ENCODE measurements at places on chromosomes 16 and 17. TPM values are rescaled to one million over a fixed set of nuclear protein-coding genes. Genes with fewer than 3 reads are reported as not detected.

The TEKT1 gene
- total RNA-seq = not detected

- H3K36me3 ChIP-seq = no peaks in the 10 kb centered on the region
- H3K27me3 ChIP-seq = peaks cover 13% of the 10 kb centered on the region
- 0 out of 2 replicates have a peak, but pooled peaks cover 4% of the 10 kb centered on the region for H3K4me1 ChIP-seq
- no peak for DNase-seq
Observed at GRCh38 chr17:50420419-50421112, 5.5 kb upstream of the ACSF2 start.

DNA sequence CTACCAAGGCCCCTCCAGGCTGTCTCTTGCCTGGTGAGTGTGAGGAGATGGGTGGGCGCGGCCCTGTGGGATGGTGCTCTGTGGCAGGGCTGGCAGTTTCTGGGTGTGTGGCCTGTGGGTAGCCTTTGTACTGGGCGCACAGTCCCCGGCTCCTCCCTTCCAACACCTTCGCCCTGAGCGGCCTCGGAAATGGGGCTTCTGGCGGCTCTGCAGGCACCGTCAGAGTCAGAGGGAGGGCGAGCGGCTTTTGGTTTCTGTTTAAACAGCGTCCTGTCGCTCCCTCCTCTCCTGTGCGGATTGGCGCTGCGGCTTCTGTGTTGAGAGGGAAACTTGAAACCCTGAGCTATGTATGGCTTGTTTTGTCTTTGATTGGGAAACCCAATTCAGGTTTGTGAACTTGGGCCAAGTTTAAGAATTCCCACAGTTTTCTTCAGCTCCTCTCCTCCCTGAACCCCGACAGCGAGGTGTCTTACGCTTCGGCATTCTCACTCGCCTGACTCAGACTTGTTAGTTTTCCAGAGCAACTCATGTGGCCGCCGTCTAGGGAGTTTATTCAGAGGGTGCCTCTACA lies 8.3 kb upstream of the ZNF750 start:
- 0 out of 2 replicates have a peak overlapping the region, but pooled peaks have one; percentile 14 for H3K27ac ChIP-seq
- no peaks in the 10 kb centered on the region for H3K27me3 ChIP-seq
- H3K36me3 ChIP-seq = no peaks in the 10 kb centered on the region
- no peak overlapping the region for H3K4me3 ChIP-seq

The MEIOC gene
- 17.2 TPM for total RNA-seq

GRCh38 chr17:6422654-6423241 lies 12.2 kb downstream of the AIPL1 start:
- H3K4me1 ChIP-seq = peaks cover 5% of the 10 kb centered on the region
- H3K27ac ChIP-seq = no peak overlapping the region

The TMC5 gene
- total RNA-seq = 2.3 TPM

The CARHSP1 gene
- 301 TPM for total RNA-seq

The NRN1L gene
- total RNA-seq = 13.8 TPM

GRCh38 chr17:5121186-5121841 lies 5.5 kb downstream of the USP6 start:
- H3K27me3 ChIP-seq = peaks cover 27% of the 10 kb centered on the region
- no peak for DNase-seq
- no peaks in the 10 kb centered on the region for H3K36me3 ChIP-seq
- no peak overlapping the region for H3K27ac ChIP-seq
- H3K4me1 ChIP-seq = no peaks in the 10 kb centered on the region

The ZSCAN10 gene
- total RNA-seq = 519 TPM

DNA sequence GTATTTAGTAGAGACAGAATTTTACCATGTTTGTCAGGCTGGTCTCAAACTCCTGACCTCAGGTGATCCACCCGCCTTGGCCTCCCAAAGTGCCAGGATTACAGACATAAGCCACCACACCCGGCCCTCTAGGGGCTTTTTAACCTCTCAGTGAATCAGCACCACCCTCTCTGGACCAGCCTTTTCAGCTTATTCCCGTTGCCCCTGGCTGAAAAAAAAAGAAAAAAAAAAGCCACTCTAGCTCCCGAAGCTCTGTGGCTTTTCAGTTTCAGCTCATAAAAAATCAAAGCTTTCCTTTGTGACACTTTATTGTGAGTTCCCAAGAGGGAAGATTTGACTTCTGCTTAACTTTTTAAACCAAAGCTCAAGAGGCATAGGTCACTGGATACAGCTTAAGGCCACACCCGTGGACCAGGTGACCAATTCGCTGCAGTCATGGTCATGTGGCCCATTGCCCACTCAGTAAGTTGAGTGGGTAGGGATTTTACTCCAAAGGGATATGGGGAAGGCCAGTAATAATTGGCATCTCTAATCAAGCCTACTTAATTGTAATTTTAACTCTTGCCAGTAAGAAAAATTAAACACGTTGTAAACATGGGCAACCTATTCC lies 46.6 kb upstream of the MED13 start:
- H3K27me3 ChIP-seq = no peaks in the 10 kb centered on the region
- H3K27ac ChIP-seq = no peak overlapping the region
- H3K4me1 ChIP-seq = no peaks in the 10 kb centered on the region
- peak; percentile 16 for DNase-seq
- H3K4me3 ChIP-seq = no peak overlapping the region
- no peaks in the 10 kb centered on the region for H3K36me3 ChIP-seq

GRCh38 chr16:58485184-58485887 lies 14.6 kb upstream of the NDRG4 start:
- H3K4me3 ChIP-seq = no peak overlapping the region
- H3K36me3 ChIP-seq = no peaks in the 10 kb centered on the region
- no peak overlapping the region for H3K27ac ChIP-seq
- no peak for DNase-seq
- no peaks in the 10 kb centered on the region for H3K4me1 ChIP-seq

DNA sequence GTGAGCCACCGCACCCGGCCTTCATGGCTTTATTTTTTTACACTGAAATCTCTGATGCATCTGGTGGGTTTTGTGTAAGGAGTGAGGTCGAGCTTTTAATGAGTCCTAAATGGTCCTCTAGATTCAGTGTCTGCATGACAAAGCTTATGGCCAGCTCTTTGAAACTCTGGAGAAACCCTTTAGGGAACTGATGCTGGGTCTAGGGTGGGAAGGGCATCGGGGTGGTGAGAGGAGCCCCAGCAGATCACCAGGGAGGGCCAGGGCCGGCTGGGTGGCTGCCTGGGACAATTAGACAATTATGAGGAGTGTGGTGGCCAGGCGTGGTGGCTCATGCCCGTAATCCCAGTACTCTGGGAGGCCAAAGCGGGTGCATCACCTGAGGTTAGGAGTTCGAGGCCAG lies 93.9 kb downstream of the SEC14L1 start:
- DNase-seq = no peak
- H3K27ac ChIP-seq = no peak overlapping the region
- H3K27me3 ChIP-seq = no peaks in the 10 kb centered on the region
- H3K4me3 ChIP-seq = no peak overlapping the region
- H3K4me1 ChIP-seq = 0 out of 2 replicates have a peak, but pooled peaks cover 8% of the 10 kb centered on the region
- no peaks in the 10 kb centered on the region for H3K36me3 ChIP-seq

The PRPF8 gene
- 231 TPM for total RNA-seq

DNA sequence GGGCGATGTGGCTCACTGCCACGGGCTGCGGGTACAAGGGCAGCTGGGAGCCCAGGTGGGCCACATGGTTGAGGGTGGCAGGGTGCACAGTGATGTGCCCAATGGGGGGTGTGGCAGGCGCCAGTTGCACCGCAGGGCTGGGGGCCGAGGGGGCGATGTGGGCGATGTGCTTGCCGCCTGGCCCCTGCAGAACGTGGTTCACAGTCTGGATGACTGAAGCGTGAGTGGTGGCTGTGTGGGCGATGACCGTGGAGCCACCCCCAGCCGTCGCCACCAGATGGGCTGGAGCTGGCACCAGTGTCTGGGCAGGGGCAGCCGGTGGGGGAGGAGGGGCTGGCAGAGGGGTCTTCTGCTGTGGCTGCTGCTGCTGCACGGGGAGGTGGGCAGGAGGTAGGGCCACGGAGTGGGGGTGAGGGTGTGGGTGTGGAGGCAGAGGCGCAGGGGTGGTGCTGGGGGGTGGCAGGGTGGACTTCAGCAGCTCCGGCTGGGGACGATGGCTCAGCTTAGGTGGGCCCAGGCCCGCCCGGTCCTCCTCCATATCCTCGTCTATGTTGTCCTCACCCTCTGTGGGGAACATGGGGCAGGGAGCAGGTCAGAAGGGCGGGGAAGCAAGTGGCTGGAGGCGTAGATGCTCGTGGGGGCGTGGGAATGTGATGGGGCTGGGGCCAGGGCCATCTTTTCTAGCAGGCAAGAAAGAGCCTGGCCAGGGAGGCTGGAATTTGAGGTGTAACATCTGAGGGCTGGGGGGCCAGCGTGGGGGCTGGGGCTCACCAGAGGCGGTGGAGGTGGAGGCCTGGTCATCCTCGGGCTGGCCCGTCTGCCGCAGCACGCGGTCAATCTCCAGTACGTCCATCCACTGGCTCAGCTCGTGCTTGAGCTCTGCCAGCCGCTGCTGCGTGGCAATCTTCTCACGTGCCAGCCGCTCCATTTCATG lies 13.5 kb downstream of the MNT start:
- H3K4me3 ChIP-seq = no peak overlapping the region
- H3K36me3 ChIP-seq = no peaks in the 10 kb centered on the region
- H3K4me1 ChIP-seq = peaks cover 23% of the 10 kb centered on the region
- H3K27me3 ChIP-seq = no peaks in the 10 kb centered on the region

The CDH3 gene
- 197 TPM for total RNA-seq

The HAS3 gene
- total RNA-seq = 54.9 TPM

- DNase-seq = no peak
- no peaks in the 10 kb centered on the region for H3K27me3 ChIP-seq
- H3K4me3 ChIP-seq = no peak overlapping the region
- H3K4me1 ChIP-seq = no peaks in the 10 kb centered on the region
Observed at GRCh38 chr17:44872131-44872768, 24.6 kb downstream of the HIGD1B start.

DNA sequence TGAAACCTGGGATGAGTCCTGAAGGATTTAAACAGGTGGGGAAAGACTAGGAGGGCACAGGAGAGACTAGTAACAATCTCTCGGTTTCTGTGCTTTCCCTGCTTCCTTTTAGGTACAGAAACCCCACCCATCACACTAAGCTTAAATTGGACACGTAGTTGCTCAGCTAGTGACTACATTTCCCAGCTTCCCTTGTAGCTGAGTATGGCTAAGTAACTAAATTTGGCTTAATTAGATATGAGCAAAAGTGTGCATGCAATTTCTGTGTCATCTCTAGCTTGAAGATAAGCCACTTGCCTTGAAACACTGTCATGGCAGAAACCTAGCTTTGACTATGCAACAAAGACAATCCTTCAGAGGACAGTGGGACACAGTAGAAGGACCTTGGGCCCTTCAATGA lies 36.5 kb downstream of the CACNG1 start:
- no peak overlapping the region for H3K4me3 ChIP-seq
- no peaks in the 10 kb centered on the region for H3K27me3 ChIP-seq
- H3K36me3 ChIP-seq = no peaks in the 10 kb centered on the region
- no peak for DNase-seq
- H3K27ac ChIP-seq = no peak overlapping the region

- no peaks in the 10 kb centered on the region for H3K4me1 ChIP-seq
- H3K4me3 ChIP-seq = no peak overlapping the region
- no peaks in the 10 kb centered on the region for H3K36me3 ChIP-seq
Observed at GRCh38 chr16:12602811-12603698, 200.6 kb downstream of the CPPED1 start.

DNA sequence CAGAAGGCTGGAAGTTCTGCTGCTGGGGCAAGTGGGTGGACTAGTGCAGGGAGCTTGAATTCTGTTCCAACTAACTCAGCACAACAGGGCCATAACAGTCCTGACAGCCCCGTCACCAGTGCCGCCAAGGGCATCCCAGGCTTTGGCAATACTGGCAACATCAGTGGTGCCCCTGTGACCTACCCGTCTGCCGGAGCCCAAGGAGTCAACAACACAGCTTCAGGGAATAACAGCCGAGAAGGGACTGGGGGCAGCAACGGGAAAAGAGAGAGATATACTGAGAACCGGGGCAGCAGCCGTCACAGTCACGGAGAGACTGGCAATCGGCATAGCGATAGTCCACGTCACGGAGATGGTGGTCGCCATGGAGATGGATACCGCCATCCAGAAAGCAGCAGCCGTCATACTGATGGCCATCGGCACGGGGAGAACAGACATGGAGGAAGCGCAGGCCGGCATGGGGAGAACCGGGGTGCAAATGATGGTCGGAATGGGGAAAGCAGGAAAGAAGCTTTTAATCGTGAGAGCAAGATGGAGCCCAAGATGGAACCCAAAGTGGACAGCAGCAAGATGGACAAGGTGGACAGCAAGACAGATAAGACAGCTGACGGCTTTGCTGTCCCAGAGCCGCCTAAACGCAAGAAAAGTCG lies 9.4 kb upstream of the PSMC5 start:
- H3K4me3 ChIP-seq = no peak overlapping the region
- no peaks in the 10 kb centered on the region for H3K4me1 ChIP-seq
- no peak for DNase-seq
- no peak overlapping the region for H3K27ac ChIP-seq
- no peaks in the 10 kb centered on the region for H3K27me3 ChIP-seq

DNA sequence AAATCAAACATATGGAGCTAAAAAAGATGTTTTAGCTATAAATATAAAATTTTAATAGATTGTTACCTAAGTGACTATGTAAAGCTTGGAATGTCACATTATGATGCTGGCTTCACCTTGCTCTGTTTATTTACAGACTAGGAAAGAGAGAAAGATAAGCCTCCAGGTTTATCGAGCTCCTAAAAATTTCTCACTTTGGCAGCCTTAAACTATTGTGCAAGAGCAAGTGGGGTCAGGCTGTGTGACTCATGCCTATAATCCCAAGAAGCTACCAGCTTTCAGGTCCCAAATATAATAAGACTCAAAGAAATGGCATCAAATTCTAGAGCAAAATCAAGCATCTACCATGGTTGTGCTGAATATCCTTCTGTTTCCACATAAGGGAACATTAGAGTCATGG lies 34.3 kb upstream of the PRSS54 start:
- no peak overlapping the region for H3K27ac ChIP-seq
- H3K36me3 ChIP-seq = no peaks in the 10 kb centered on the region
- DNase-seq = no peak
- H3K27me3 ChIP-seq = no peaks in the 10 kb centered on the region
- peaks cover 25% of the 10 kb centered on the region for H3K4me1 ChIP-seq

The HASPIN gene
- total RNA-seq = 34.0 TPM

The KRTAP4-5 gene
- not detected for total RNA-seq

GRCh38 chr17:7004398-7005253 lies 7.8 kb upstream of the RNASEK start:
- H3K27ac ChIP-seq = no peak overlapping the region
- H3K36me3 ChIP-seq = no peaks in the 10 kb centered on the region
- H3K4me3 ChIP-seq = no peak overlapping the region
- peak; percentile 87 for DNase-seq
- no peaks in the 10 kb centered on the region for H3K4me1 ChIP-seq

The SDR42E2 gene
- 0.08 TPM for total RNA-seq

DNA sequence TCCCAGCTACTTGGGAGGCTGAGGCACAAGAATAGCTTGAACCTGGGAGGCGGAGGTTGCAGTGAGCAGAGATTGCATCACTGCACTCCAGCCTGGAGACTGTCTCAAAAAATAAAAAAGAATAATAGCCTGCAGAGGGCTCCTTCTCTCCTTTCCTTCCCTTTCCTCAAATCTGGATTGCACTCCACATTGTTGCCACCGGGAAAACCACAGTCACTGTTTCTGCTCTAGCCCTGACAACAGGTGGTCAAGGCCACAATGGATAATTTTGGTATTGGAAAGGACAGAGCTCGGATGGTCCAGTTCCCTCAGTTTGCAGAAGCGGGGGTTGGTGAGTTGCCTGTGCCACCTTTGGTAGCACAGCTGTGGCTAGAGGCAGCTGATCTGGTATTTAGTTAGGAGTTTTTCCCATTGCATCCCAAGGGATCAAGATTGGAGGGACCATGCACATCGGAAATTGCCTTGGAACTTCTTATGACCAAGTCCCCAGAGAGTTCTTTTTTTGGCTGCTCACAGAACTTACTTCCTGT lies 44.7 kb upstream of the PRSS54 start:
- peak; percentile 81 for DNase-seq
- no peaks in the 10 kb centered on the region for H3K27me3 ChIP-seq
- H3K36me3 ChIP-seq = no peaks in the 10 kb centered on the region
- peaks cover 10% of the 10 kb centered on the region for H3K4me1 ChIP-seq

The ZFHX3 gene
- total RNA-seq = 1.0 TPM

- DNase-seq = peak; percentile 72
- H3K4me3 ChIP-seq = no peak overlapping the region
Observed at GRCh38 chr17:28497931-28498330, 8.2 kb upstream of the FOXN1 start.
